ENCODE measurements at places on chromosomes 6 and 20. TPM values are rescaled to one million over a fixed set of nuclear protein-coding genes. Genes with fewer than 3 reads are reported as not detected.

DNA sequence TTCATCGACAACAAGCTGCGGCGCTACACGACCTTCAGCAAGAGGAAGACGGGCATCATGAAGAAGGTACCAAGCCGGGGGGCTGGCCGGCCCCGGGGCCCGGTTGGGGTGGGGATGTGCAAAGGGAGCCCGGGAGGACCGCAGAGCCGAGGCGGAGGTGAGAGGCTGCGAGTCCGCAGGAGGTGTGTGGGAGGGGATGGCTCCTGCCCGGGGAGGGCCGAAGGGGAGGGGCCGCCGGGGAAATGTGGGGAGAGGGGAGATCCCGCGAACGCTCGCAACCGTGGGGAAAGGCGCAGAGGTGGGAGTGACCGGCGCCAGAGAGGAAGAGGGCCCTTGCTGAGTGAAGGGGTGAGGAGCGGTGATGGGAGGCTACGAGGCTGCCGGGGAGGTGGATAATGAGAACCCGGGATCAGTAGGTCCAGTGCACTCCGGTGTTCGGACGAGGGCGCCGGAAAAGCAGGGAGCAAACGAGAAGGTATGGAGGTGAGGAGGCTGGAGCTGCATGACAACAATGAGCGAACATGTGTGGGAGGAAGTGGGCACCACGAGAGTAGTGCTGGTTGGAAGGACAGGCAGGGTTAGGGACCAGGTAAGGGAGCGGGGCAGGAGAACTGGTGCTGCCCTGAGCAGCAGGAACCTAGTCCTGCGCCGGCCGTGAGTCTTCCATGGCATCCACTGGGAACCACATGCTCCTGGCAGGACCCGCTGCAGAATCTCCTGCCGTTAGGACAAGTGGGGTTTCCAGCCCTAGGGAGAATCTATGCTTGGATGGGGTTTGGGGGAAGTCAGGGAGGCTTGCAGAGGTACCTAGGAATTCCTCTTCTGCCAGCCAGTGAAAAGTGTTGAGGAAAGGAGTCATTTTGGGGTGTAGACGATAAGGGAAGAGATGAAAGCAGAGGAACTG, 1.3 kb downstream of the SRF start:
- peak; percentile 43 for DNase-seq

Gene TSPO2
- not detected for total RNA-seq

DNA sequence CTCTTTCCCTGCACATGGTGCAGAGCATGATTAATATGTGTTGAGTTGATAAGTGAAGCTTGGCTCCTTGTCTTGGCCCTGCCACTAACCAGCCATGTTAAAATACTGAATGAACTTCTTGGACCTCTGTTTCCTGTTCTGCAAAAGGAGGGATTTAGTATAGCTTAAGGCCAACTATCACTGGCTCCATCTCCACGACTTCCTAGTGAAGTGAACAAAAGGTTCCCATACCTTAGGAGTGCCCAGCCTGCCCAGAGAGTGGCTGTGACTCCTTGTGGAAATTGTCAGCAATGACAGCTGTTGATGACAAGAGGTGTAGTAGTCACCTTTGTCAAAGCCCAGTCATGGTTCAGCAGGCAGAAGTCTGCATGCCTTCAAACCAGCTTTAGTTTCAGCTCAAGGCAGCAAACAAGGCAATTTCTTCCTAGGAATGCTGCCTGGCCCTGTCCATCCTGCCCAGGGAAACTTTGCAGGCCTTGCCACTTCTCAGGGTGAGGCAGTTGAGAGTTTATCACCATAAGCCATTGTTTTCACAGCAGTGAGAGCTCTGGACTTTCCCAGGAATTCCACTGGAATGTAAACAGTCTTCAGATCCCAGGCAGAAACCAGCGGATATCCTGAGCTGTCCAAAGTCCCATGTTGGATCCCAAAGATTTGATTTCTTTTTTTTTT, 169.7 kb upstream of the TNFAIP3 start:
- peak; percentile 57 for DNase-seq

- DNase-seq, result peak; percentile 37
Measured at GRCh38 chr20:39124064-39124463, 161.9 kb downstream of the DHX35 start.

DNA sequence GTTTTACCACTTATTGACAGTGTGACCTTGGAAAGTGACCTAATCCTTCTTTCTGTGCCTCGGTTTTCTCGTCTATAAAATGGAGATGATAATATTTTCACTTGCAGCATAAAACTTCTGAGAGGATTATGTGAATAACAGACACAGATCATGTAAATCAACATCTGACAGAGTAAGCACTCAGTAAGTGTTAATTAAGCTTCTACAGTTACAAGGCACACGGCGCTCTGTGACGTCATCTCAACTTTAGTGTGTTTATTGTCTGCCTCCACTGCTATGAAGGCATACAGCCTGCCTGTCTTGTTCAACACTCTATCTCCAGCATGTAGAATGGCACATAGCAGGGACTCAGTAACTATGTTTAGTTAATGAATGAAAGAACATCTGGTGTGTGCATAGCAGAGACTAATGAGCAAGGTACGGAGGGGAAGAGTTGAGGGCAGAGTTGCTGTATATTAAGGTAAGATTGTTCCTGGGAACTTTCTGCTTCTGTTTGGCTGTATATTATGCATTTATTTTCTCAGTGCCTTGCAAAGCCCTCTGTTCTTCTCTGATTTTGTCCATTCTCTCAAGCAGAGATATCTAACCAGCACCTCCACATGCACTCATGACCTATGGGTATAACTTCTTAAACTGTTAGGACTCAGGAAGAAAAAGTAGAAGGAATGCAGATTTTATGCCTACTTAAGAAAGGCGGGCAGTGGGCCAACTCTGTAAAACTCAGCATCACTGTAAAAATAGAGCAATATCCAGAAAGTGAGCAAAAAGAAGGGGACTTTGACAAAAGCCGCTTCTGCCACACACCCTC, 66.4 kb upstream of the STMND1 start:
- no peak for DNase-seq

- no peak for DNase-seq
Measured at GRCh38 chr6:22583927-22584326, 14.6 kb downstream of the HDGFL1 start.

Gene DEK
- total RNA-seq, result 63.1 TPM

DNA sequence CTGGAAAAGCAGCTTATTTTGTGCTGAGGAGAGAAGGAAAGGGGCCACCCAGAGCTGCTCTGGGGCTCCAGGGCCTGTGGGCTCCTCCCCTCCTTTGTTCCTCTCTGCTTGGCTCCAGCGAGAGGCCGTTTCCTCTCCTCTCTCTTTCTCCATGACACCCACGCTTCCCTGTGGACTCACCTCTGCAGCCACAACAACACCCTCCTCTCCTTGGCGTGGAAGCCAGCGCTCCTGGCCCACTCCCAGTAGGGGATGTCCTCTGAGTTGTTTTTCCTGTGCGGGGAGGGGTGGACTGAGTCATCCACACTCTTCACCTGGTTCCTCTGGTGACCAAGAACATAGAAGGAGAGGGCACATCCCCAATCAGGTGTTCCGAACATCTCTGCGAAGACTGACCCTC, 4.9 kb upstream of the CDSN start:
- DNase-seq, result peak; percentile 91

- DNase-seq, result peak; percentile 10
Measured at GRCh38 chr6:128919412-128920180, 36.7 kb downstream of the LAMA2 start.

- DNase-seq, result peak; percentile 63
Measured at GRCh38 chr6:78867370-78868040, at the start of gene IRAK1BP1. TSS of gene IRAK1BP1 (plus strand) at chr6:78867551. CDS start at chr6:78867577, 26 bp downstream.

DNA sequence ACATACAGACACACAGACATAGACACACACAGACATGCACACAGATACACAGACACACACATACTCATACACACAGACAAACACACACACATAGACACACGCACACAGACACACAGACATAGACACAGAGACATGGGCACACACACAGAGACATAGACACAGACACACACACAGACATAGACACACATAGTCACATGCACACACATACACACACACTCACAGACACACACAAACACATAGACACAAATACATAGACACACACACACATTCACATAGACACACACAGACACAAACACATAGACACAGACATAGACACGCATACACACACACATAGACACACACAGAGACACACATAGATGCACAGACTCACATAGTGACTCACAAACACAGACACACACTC, 13.5 kb downstream of the FOXF2 start:
- no peak for DNase-seq

- no peak for DNase-seq
Measured at GRCh38 chr20:20267685-20268370, 100.1 kb upstream of the INSM1 start.

Gene CYB5R4
- 4.7 TPM for total RNA-seq

GRCh38 chr6:593139-593906, 63.6 kb downstream of the HUS1B start:
- DNase-seq, result peak; percentile 48

- DNase-seq, result no peak
Measured at GRCh38 chr6:139846538-139847456, 472.3 kb upstream of the CITED2 start.

DNA sequence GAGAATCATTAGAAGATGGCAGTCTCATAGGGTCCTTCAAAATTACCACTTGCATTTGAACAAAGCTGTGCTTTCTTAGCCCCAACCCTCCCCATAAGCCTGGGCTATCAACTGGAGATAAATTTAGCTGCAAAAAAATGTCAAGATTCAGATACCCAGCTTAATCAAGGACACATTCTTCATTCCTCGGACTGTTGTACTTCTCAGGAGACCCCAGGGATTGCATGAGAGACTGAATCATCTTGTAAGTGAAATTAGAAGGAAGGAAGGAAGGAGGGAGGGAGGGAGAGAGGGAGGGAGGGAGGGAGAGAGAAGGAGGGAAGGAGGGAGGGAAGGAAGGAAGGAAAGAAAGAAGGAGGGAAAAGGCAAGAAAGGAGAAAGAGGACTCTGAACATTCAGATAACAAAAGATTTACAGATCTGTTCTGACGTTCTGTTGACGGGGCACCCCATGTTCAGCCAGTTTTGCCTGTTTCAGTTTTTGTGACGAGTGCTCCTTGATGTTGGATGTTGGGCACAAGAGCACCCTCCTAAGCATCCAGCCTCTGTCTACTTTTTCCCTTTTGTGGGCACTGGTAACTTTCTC, 498.7 kb downstream of the PREX1 start:
- no peak for DNase-seq

GRCh38 chr20:49484180-49485140, 2.0 kb upstream of the KCNB1 start:
- peak; percentile 54 for DNase-seq

DNA sequence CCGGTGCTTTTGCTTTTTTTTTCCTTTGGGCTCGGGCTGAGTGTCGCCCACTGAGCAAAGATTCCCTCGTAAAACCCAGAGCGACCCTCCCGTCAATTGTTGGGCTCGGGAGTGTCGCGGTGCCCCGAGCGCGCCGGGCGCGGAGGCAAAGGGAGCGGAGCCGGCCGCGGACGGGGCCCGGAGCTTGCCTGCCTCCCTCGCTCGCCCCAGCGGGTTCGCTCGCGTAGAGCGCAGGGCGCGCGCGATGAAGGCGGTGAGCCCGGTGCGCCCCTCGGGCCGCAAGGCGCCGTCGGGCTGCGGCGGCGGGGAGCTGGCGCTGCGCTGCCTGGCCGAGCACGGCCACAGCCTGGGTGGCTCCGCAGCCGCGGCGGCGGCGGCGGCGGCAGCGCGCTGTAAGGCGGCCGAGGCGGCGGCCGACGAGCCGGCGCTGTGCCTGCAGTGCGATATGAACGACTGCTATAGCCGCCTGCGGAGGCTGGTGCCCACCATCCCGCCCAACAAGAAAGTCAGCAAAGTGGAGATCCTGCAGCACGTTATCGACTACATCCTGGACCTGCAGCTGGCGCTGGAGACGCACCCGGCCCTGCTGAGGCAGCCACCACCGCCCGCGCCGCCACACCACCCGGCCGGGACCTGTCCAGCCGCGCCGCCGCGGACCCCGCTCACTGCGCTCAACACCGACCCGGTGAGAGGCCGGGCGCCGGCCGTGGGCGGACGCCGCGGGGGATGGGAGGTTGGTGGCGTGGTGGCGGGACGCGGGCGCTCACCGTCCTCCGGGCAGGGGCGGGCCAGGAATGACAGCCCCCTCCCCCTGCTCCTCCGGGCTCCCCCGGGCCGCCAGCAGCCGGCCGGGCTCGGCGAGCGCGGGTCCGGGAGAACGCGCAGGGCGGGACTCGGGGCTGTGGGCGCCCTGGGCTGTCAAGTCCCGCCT, 606 bp downstream of the ID4 start:
- no peak for DNase-seq

DNA sequence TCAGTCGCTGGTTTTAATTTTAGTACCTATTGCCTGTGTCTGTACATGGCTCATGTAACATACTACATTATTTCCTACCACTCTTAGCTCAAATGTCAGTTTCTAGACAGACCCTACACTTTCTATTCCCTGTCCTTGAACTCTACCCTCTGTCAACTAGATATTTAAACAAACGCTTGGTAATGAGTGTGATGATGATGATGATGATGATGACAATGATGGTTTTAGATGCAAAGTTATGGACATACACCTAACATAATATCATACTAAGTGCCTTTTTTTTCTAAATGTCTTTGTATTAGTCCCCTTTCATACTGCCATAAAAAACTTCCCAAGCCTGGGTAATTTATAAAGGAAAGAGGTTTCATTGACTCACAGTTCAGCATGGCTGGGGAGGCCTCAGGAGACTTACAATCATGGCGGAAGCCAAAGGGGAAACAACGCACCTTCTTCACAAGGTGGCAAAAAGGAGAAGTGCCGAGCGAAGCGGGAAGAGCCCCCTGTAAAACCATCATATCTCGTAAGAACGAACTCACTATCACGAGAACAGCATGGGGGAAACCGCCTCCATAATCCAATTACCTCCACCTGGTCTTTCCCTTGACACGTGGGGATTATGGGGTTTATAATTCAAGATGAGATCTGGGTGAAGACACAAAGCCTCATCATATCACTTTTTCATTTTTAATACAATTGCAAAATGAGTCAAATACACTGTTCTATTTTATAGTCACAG, 87.1 kb downstream of the IBTK start:
- DNase-seq, result no peak

DNA sequence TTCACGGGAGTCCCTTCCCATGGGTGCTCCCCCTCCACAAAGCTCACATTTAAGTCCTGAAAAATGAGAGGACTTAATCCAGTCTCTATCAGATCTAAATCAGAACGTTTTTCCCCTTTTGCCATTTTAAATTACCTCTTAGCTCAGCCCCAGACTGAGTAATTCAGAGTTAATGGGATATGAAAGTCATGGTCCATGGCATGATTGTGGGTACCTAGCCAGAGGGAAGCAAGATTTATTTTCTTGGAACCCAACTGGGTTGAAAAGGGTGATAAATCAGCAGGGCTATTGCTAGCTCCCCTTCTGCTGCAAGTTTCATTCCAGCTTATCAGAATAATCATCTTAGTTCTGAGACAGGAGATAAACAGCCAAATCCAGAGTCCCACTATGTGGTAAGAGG, 320.2 kb upstream of the CHD6 start:
- DNase-seq, result no peak

Gene TRIM15
- not detected for total RNA-seq

DNA sequence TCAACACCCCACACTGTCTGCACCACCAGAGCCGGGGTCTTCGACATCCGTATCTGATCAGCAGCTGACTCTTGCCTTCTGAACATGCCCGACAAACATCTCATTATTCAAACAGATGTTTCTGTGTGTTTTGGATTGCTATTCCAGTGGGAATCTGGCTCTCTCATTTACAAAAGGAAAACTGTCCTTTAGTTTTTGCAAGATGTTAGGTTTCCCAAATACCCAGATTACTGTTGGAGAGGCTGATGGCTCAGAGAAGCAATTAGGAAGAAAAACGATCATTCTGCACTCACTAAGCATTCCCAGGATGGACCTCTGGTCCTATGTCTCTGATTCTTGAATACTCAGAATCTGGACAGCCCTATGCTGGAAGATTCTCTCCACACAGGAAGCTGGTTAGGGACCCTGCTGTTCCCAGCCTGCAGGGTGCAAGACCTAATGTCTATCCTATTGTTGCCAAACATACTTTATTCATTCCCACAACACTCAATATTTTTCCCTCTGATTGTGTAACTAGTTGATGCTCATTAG, 532.9 kb downstream of the CDH26 start:
- no peak for DNase-seq
